ENCODE measurements at places on chromosomes 7 and 10.

DNA sequence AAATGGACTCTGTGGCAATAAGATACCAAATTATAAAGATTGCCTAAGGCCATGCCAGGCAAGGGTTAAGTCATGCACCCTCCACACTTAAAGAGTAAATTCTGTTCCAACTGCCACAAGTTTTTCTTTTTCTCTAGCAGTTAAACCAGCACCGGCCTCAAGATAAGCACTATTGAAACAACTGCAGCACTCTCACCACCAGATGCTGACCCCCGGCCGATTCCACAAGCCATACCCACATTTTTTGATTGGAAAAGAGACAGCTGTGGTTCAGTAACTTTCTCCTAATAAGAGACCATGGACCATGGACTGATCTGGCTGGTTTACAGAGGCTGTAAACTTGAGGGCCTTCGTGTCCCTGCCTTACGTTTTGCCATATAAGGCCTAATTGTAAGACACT lies 44.9 kb downstream of the GRM8 start:
- no peak for DNase-seq

DNA sequence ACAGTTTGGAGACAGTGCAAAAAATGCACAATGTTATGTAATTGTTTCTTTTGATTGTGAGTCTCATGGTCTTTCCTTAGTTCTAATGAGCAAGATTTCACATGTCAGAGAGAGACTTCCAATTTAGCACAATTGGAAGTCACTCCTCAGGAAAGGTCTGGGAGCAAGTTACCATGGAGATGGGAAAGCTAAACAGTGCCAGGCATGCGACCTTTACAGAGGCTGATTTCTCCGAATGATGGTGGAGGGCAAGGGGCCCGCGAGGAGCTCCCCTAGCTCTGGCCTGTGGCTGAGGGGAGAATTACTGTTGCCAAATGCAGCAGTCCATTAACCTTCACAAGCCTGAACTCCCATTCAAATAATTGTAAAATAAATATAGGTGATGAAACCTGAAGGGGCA lies 59.3 kb downstream of the CDCA7L start:
- DNase-seq = no peak

GRCh38 chr7:112462236-112462635 lies 12.0 kb downstream of the IFRD1 start:
- DNase-seq = no peak

GRCh38 chr7:69245646-69246045 lies 352.6 kb upstream of the AUTS2 start:
- DNase-seq = no peak

GRCh38 chr7:33813331-33813730 lies 92.0 kb upstream of the BMPER start:
- no peak for DNase-seq
